NCI-H146 (cell line): ENCODE measurements at places on chromosomes 2 and 18.
A peak's percentile ranks its signal among the peaks of the same experiment; 100 is the strongest.

DNA sequence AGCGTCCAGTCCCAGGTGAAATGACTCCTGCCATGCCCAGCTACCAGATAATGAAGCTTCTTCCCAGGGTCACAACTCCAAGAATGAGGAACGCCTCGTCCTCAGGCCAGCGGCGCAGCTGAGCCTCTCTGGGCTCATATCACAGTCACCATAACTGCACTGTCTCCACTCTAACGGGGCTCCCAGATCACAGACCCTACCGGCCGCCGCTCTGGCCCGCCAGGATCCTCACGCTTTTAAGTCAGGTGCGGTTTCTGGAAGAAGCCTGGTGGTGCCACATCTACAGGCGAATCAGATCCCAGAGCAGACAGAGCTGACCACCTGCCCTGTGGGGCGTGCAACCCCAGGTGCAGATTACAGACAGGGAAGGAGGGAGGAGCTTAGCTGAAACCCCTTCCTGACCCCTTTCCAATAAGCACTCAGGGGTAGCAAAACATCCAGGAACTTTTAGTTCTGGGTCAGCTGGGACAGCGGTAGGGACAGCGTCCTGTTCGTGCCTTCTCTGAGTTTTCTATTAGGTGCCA is 3.7 kb upstream of the ACKR3 start:
- DNase-seq, result no peak

- peak; percentile 4 for DNase-seq
Measured at GRCh38 chr2:102520009-102520408, 47.0 kb downstream of the SLC9A4 start.

GRCh38 chr2:23803965-23804542 is 122.9 kb downstream of the ATAD2B start:
- DNase-seq, result peak; percentile 16

DNA sequence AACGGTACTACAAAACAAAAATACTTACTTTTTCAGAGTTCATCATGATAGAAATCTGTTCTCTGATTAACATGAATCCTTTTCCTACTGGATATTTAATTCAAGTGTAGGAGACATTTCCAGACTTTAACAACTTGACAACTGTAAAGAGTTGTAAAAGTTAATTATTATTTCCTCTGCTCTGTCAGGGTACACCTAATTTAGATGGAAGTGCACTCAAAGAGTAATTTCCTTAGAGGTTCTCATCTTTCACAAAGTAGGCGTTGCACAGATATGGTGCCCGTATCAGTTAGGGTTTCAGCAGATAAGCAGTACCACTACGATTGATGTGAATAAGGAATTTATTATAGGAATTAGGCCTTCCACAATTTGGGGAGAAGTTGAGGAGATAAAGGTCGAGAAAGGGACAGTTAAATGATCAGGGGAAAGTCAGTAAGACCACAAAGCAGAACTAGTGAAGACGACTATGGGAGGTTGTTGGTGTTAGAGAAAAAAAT is 16.2 kb upstream of the PDE11A start:
- DNase-seq, result no peak

DNA sequence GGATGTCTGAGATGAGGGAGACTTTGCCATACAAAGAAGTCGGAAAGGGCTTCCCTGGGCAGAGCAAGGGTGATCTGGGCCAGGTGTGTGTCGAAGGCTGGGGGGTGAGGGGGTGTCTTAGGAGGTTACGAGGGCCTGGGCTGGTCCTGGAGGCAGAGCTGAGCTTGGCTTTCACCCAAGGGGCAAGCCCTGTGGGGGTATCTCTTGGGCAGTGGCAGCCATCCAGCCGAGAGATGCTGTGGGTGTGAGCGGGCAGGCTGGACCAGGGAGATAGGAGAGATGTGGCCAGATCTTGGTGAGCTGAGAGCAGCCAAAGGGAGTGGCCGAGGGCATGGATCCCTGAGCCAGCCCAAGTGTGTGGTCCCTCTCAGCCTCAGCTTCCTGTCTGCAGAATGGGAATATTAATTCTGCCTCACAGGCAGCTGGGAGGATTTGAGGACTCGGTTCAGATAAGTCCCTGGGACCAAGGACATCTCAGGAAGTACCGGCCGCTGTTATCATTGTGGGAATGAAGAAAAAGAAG is 33.0 kb downstream of the MAL start:
- no peak for DNase-seq

DNA sequence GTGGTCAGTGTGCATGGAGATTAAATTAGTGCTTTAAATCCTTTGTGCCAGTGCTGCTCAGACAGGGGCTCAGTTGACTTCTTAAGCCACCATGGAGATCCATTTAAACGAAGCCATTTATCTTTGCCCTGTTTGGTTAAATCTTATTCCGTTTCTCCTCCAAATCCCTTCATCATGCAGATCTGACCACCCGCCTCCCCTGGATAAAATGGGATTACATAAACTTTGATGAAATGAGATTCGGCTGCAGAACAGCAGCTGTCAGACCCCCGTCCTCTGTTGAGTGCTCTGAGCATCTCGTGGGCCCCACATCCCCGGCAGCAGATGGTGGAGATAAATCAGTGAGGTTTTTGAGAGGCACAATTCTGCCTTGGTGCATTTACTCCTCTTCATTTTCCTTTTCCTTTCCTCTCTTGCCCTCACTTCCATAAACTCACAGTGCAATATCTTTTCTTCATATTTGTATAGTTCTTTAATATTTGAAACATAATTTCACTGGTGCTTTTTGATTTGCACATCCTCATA is 84.4 kb upstream of the TWIST2 start:
- DNase-seq, result no peak

GRCh38 chr18:44516450-44516849 is 164.2 kb upstream of the SETBP1 start:
- DNase-seq, result no peak

GRCh38 chr18:26706911-26707351 is 158.6 kb downstream of the AQP4 start:
- no peak for DNase-seq

GRCh38 chr18:45286431-45286830 is 328.8 kb upstream of the SLC14A2 start:
- no peak for DNase-seq

- DNase-seq, result no peak
Measured at GRCh38 chr2:36173760-36174404, 181.7 kb upstream of the CRIM1 start.

DNA sequence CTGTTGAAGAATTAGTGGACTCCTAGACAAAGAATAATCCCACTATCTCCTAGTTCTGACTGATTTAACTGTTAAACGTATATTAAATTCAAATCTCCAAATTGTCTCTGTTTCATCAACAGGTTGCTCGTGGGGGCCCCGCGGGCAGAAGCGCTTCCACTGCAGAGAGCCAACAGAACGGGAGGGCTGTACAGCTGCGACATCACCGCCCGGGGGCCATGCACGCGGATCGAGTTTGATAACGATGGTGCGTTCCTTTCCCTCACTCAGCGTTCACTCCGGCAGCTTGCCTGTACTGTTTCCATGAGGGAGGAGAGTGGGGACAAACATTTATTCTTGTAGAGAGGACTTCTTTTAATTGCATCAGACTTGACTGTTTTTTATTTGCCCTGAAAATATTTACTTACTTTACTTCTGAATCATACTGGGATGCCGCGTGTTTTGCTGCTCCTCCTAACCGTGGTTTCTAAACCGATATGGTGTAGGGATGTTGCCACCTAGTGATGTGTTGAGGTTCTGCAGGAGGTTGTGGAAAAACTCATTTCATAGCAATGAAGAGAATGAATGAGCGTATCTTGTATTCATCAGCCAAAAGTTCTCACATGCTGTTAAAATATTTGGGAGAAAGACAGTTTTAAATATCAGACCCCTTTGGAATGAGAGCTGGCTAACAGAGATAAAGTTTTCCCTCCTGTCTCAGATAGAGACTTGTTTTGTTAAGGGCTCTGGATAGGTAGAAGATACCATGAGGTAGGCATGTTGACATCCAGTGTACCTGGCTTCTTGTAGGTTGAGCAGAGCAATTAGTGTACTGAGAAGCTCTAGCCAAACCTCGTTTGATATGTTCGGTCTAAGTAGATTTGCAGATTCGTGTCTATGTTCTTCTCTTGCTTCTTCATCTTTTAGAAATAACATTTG is 38.3 kb downstream of the ITGA6 start:
- DNase-seq, result peak; percentile 81

GRCh38 chr2:108124736-108125495 is 114.9 kb upstream of the SULT1C3 start:
- DNase-seq, result no peak

GRCh38 chr2:218992703-218993344 is 398 bp downstream of the CRYBA2 start:
- DNase-seq, result peak; percentile 31

DNA sequence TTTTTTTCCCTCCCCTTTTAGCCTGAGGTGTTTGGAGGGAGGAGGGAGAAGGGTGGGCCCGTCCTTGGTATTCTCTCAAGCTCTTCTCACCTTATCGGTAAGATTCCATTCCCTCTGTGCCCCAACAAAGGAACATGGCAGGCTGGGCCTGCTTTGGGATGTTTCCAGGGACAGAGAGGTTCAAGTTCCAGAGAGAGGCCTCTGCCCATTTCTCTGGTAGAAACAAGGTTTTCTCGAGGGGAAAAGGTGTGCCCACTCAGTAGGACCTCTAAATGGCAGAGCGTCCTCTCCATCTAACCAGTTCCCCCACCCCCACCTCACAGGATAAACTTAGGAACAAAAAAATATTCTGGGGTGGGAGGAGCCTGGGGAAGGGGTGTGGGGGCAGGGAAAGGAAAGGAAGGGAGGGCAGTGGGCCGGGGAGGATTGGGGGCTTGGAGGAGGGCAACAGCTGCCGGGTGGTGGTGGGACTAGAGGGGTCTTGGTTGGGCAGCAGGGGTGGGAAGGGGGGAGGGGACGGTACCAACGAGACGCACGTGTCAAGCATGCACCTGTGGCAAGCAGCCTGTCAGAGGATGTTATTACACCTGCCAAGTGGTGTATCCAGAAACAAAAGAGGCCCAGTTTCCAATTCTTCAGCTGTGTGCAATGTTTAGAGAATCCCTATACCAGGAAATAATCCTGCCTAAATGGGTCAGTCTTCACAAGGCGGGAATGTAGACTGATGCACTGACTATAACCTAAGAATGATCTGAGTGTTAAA is 2.1 kb downstream of the PCBP1 start:
- peak; percentile 56 for DNase-seq

DNA sequence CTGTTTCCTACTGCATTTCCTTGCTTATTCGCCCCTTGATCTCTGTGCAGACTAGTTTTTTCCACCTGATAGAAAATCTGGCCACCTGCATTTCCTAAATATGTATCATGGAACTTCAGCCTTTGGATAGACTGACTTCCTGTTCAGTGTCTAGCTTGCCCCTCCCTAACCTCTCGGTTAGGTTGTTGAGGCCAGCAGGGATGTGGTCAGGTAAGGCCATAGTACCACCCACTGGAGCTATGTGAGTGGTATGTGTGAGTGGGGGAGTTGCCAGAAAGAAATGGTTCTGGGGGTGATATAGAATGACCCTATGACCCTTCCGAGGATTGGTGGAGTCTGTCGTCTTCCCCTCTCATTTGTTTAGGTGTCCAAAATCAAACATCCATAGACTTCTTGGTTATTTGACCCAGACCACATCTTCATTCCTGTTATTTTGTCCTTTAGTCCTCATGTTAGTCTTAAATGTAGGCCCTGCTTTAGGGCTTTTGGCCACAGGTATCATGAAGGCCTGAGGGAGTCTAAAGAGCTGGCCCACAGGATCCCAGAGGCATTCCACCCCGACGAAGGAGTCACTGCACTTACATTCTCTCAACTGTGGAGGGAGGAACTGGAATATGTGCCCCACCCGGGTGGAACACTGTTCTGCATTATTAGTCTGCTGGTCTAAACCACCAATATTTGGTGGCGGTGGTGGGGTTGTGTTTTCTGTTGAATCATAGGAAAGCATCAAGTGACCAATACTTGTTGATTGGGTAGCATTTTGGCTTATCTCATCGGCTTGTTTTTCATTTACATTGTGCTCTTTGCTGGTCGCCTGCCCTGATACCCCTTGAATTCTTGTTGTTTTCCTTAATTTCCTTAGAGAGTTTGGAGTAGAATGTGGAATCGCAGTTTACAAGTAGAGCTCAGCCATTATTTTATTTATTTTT is 21.9 kb downstream of the CAB39 start:
- DNase-seq, result no peak

- DNase-seq, result no peak
Measured at GRCh38 chr2:164913011-164913410, 42.3 kb downstream of the SLC38A11 start.

GRCh38 chr2:108212671-108213070 is 27.1 kb upstream of the SULT1C3 start:
- DNase-seq, result no peak

DNA sequence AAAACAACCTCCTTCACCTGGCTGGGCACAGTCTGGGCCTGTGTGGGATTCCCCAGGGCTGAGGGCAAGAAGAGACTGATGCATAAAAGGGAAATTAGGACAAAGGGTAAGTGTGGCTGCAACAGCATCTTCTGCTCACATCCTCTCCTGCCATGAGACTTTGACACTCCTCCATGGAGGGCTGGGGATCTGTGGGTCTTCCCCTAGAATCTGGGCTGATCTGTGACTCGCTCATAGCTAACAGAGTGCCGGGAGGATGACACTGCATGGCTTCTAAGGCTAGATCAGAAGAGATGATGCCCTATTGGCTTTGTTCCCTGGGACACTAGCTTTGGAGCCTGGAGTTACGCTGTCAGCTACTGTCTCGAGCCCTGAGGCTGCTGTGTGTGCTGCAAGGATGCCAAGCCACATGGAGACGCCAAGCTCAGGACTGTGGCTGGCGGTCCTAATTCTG is 24.3 kb downstream of the MOCOS start:
- DNase-seq, result no peak

DNA sequence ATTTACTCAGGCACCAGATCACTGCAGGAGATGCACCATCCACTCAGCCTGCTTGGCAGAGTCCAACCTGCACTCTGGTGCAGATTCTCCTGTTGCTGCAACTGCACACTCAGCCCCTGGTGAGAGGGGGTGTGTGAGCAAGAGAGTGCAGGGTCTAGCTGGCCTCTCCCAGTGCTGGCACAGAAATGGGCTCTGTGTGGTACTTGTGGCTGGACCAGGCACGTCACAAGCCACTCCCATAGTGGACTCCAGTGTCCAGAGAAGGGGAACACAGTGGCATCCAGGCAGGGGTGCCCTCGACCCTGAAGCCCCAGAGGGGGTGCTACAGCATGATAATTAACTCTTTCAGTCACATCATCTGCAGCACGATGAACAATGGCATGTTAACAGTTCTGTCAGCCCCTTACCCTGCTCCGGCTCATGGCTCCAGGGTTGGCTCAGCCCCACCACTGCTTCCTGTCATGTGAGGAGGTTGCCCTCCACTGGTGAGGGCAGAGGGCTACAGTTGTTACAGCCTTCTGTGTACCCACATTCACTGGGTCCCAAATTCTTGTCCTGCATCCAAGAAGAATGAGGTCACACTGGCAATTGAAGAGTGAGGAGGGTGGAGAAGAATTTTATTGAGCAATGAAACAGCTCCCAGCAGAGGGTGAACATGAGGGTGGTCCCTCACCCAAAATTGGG is 135.7 kb downstream of the EVA1A start:
- no peak for DNase-seq

DNA sequence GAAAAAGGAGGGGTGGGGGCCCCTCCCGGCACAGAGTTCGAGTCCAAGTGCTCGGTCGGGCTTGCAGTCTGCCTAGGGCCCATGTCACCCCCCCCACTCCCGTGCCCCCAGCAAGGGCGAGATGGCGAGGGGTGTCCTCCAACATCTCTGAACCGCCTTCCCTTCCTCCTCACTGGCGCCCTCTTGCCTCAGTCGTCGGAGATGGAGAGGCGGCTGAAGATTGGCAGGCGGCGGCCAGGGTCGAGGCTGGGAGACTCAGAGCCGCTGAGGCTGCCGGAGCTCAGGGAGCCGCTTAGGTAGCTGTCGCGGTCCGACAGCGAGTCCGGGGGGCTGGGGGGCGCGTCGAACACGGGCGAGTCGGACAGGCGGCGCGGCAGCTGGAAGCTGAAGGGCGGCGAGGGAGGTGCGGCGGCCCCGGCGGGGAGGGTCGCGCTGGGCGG is 2.3 kb downstream of the ZFP36L2 start:
- DNase-seq, result no peak

GRCh38 chr2:54629914-54630857 is 93.3 kb upstream of the EML6 start:
- no peak for DNase-seq
